ENCODE measurements at places on chromosomes 16 and 17. TPM values are rescaled to one million over a fixed set of nuclear protein-coding genes. Genes with fewer than 3 reads are reported as not detected.

GRCh38 chr17:80000981-80001775 is 34.5 kb downstream of the TBC1D16 start:
- H3K36me3 ChIP-seq, result no peaks in the 10 kb centered on the region
- peaks cover 6% of the 10 kb centered on the region for H3K4me1 ChIP-seq
- H3K27me3 ChIP-seq, result no peaks in the 10 kb centered on the region
- no peak overlapping the region for H3K4me3 ChIP-seq

DNA sequence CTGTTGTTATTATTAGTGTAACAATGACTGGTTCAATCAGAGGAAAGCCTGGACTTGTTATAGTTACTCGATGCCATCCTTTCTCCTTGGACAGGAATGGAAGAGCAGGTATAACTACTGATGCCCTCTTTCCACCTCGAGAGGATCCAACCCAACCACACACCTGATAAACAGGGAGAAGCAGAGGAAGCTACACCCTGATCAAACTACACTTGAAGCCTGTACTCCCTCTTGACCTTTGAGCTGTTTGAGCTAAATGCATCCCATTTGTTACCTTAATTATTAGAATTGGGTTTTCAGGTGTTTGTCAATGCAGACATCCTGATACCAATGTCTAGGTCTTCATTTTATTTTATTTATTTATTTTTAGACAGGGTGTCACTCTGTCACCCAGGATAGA is 23.7 kb upstream of the HLF start:
- DNase-seq, result no peak
- no peaks in the 10 kb centered on the region for H3K36me3 ChIP-seq
- no peak overlapping the region for H3K4me3 ChIP-seq
- H3K27me3 ChIP-seq, result no peaks in the 10 kb centered on the region
- H3K27ac ChIP-seq, result no peak overlapping the region

DNA sequence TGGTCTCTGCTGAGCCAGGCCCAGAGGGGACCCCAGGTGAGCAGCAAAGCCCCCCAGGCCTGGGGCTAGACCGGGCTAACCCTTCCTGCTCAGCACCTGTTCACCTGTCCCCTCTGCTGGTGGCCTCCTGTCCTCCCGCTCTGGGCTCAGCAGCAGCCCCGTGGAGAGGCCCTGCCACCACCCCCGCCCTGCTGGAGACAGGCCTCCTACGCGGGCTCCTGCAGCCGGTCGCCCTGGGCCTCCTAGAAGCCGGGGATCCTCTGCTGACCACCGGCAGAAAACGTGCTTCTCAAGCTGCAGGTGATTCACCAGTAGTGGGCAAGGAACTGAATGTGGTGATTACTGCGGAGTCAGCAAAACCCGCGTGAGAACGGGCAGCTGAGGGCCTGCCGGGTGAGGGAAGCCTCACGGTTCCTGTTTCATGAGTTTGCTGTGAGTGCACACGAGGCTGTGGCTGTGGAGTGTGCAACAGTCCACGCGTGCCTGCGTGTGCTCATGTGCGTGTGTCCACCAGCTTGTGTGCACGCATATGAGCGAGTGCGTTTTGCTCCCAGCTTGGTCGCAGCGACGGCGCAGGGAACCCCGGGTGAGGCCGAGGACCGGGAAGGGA is 792 bp downstream of the SECTM1 start:
- H3K27ac ChIP-seq, result peak overlapping the region; percentile 34
- no peaks in the 10 kb centered on the region for H3K36me3 ChIP-seq
- peak; percentile 43 for DNase-seq
- peaks cover 19% of the 10 kb centered on the region for H3K4me1 ChIP-seq
- H3K4me3 ChIP-seq, result peak overlapping the region; percentile 66
- H3K27me3 ChIP-seq, result peaks cover 26% of the 10 kb centered on the region

DNA sequence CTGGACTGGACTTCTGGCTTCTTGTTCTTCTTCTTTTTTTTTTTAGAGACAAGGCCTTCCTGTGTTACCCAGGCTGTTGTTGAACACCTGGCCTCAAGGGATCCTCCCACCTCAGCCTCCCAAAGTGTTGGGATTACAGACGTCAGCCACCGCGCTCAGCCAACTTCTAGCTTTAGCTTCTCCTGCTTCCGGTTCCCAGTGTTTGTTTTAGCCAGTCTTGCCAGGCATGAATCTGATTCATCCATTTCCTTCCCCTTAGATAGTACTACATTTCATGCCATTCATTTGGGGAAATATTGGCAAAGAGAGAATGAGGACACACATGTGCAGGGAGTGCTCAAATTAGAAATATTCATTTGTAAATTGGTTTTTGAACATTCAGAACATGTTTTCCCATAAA is 12.1 kb upstream of the NDUFAB1 start:
- no peak overlapping the region for H3K4me3 ChIP-seq
- no peaks in the 10 kb centered on the region for H3K36me3 ChIP-seq
- peak; percentile 9 for DNase-seq
- H3K4me1 ChIP-seq, result peaks cover 11% of the 10 kb centered on the region
- no peak overlapping the region for H3K27ac ChIP-seq

- no peaks in the 10 kb centered on the region for H3K27me3 ChIP-seq
- no peak overlapping the region for H3K27ac ChIP-seq
- DNase-seq, result no peak
- H3K4me1 ChIP-seq, result no peaks in the 10 kb centered on the region
- H3K4me3 ChIP-seq, result no peak overlapping the region
- H3K36me3 ChIP-seq, result no peaks in the 10 kb centered on the region
Measured at GRCh38 chr16:15461376-15461775, 27.0 kb downstream of the BMERB1 start.

CCNF gene
- 0.93 TPM for polyA plus RNA-seq

HOXB7 gene
- polyA plus RNA-seq, result 0.13 TPM

GRCh38 chr16:54453871-54454270 is 167.3 kb upstream of the IRX3 start:
- H3K27ac ChIP-seq, result no peak overlapping the region
- H3K4me3 ChIP-seq, result no peak overlapping the region
- H3K27me3 ChIP-seq, result no peaks in the 10 kb centered on the region
- no peaks in the 10 kb centered on the region for H3K4me1 ChIP-seq
- no peaks in the 10 kb centered on the region for H3K36me3 ChIP-seq

GRCh38 chr16:72367851-72368250 is 195.9 kb upstream of the PMFBP1 start:
- no peaks in the 10 kb centered on the region for H3K27me3 ChIP-seq
- H3K4me1 ChIP-seq, result no peaks in the 10 kb centered on the region
- no peak overlapping the region for H3K4me3 ChIP-seq
- H3K36me3 ChIP-seq, result no peaks in the 10 kb centered on the region
- H3K27ac ChIP-seq, result no peak overlapping the region

- no peak overlapping the region for H3K4me3 ChIP-seq
- no peaks in the 10 kb centered on the region for H3K36me3 ChIP-seq
- DNase-seq, result no peak
- H3K4me1 ChIP-seq, result no peaks in the 10 kb centered on the region
- H3K27me3 ChIP-seq, result no peaks in the 10 kb centered on the region
- no peak overlapping the region for H3K27ac ChIP-seq
Measured at GRCh38 chr17:6254036-6254435, 180.9 kb downstream of the AIPL1 start.

DNA sequence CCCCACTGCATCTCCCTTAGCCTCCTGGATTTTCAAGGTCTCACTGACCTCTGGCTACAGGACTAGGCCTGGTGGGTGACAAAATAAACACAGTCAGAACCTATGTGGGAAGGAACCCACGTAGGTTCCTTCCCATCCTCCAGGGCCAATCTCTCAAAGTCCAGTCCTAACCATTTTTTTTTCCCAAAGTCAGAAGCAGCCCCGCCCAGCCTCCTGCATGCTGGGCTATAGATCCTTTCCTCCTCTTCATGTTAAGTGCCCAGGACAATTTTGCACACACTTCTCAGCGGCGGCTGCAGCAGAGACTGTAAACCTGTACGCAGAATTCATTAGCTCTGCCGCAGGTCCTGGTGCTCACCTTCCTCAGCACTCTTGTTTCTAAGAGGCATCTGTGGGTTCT is 285.8 kb downstream of the NPIPA8 start:
- no peak for DNase-seq
- no peaks in the 10 kb centered on the region for H3K4me1 ChIP-seq
- H3K4me3 ChIP-seq, result no peak overlapping the region
- no peak overlapping the region for H3K27ac ChIP-seq
- no peaks in the 10 kb centered on the region for H3K27me3 ChIP-seq
- H3K36me3 ChIP-seq, result no peaks in the 10 kb centered on the region

DNA sequence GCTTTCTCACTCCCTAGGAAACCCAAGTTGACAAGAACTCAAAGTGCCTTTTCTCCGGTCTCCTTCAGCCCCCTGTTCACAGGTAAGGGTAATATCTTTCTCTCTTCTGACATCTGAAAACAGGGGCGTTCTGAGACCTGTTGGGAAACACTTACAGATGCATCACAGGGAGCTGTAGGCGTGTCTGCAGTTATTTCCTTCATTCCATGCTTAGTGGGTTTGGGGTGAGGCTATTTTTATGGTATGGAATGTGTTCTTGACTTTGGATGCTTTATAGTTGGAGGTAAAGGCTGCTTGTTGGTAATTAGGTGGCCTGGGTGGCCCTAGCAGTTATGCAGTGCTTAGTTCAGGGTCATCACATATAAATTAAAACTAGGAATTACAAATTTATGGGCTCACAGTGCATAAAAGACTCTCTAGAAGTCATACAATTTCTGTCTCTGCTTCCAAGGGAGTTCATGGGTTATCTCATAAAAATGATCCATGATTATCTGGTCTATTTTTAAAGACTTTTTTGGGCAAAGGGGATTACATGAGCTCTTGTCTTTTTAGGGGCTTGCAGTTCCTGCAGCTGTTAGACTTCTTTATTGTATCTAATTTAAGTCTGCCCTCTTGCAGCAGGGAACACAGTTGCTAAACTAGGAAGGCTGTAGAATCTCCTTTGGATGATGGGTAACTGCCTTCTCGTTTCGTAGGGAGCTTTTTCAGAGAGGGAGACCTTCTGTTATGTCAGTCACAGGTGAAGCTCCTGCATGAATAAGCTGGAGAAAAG is 10.2 kb downstream of the SOCS7 start:
- peaks cover 45% of the 10 kb centered on the region for H3K4me1 ChIP-seq
- H3K36me3 ChIP-seq, result no peaks in the 10 kb centered on the region
- no peak overlapping the region for H3K27ac ChIP-seq
- H3K27me3 ChIP-seq, result no peaks in the 10 kb centered on the region

- no peak for DNase-seq
- H3K4me3 ChIP-seq, result no peak overlapping the region
- peaks cover 6% of the 10 kb centered on the region for H3K4me1 ChIP-seq
- H3K27ac ChIP-seq, result no peak overlapping the region
- H3K27me3 ChIP-seq, result peaks cover 14% of the 10 kb centered on the region
Measured at GRCh38 chr17:8801135-8801840, 2.1 kb upstream of the MFSD6L start.

DNA sequence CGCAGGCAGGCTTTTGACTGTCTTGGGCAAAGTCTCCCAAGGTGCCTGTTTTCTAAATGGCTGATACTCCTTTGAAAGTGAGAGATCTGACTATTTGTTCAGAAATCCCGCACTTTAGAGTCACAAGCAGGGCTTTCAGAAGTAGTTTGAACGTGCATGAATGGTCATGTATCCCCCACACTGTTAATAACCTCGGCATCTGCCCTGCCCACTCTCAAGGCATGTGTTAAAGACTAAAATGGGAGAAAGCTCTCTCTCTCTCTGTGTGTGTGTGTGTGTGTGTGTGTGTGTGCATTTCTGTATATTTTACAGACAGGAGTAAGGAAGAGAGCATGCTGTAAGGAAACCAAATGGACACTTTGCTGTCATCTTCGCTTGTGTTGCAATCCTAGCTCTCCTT is 163.7 kb downstream of the MAF start:
- no peak for DNase-seq

- peaks cover 18% of the 10 kb centered on the region for H3K4me1 ChIP-seq
- no peaks in the 10 kb centered on the region for H3K27me3 ChIP-seq
- no peak for DNase-seq
- H3K36me3 ChIP-seq, result no peaks in the 10 kb centered on the region
Measured at GRCh38 chr16:89829630-89830437, 1.6 kb downstream of the SPIRE2 start.

GRCh38 chr16:11024333-11025053 is 80.1 kb downstream of the CLEC16A start:
- H3K36me3 ChIP-seq, result peaks cover 77% of the 10 kb centered on the region
- DNase-seq, result no peak
- H3K4me3 ChIP-seq, result no peak overlapping the region
- H3K4me1 ChIP-seq, result peaks cover 20% of the 10 kb centered on the region
- H3K27me3 ChIP-seq, result no peaks in the 10 kb centered on the region

- H3K4me3 ChIP-seq, result no peak overlapping the region
- H3K36me3 ChIP-seq, result no peaks in the 10 kb centered on the region
- H3K27me3 ChIP-seq, result no peaks in the 10 kb centered on the region
- DNase-seq, result no peak
- H3K4me1 ChIP-seq, result no peaks in the 10 kb centered on the region
- H3K27ac ChIP-seq, result no peak overlapping the region
Measured at GRCh38 chr16:9351841-9352434, 260.5 kb downstream of the HAPSTR1 start.

GRCh38 chr16:53285236-53285635 is 149.0 kb upstream of the RBL2 start:
- no peaks in the 10 kb centered on the region for H3K27me3 ChIP-seq
- no peak overlapping the region for H3K27ac ChIP-seq
- peaks cover 3% of the 10 kb centered on the region for H3K4me1 ChIP-seq
- no peaks in the 10 kb centered on the region for H3K36me3 ChIP-seq
- DNase-seq, result no peak

GRCh38 chr16:15542734-15543347 is 100.1 kb downstream of the MARF1 start:
- H3K4me1 ChIP-seq, result no peaks in the 10 kb centered on the region
- no peak for DNase-seq
- no peak overlapping the region for H3K4me3 ChIP-seq

PALB2 gene
- polyA plus RNA-seq, result 3.4 TPM

DNA sequence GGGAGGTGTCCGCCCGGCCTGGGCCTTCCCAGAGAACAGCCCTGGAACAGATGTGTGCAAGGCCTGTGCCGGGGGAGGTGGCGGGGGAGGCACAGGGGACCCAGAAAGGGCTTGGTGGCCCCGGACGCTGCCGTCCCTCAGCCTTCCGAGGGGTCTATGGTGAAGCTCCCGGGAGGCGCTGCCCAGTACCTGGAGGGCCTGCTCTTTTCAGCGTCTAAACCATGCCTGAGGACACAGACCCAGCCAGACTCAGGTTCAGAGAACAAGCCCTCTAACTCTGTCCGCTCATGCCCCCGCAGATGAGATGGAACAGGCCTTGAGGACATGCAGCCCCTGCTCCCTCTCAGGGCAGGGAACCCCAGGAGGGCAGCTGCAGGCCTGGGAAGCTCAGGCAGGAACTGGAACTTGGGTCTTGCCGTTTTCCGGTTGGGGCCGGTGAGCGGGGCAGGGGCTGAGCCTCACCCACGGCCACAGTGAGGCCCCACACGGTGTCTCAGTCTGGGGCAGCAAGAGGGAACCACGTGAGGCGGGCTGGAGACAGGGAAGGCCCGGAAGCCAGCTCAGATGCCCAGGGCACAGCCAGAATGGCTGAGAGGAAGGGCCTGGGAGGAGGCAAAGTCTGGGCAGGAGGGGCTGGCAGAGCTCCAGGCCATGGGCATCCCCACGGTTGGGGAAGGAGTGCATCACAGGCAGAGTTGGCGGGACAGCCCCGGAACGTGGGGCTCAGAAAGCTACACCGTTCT is 12.5 kb downstream of the SLC16A3 start:
- H3K36me3 ChIP-seq, result peaks cover 26% of the 10 kb centered on the region
- H3K27me3 ChIP-seq, result no peaks in the 10 kb centered on the region
- H3K27ac ChIP-seq, result peak overlapping the region; percentile 71

SRL gene
- polyA plus RNA-seq, result 161 TPM

HSD17B1 gene
- 2.2 TPM for polyA plus RNA-seq

- no peaks in the 10 kb centered on the region for H3K36me3 ChIP-seq
- no peak overlapping the region for H3K27ac ChIP-seq
- no peaks in the 10 kb centered on the region for H3K27me3 ChIP-seq
- DNase-seq, result no peak
Measured at GRCh38 chr17:73022694-73023093, 69.8 kb downstream of the SLC39A11 start.

CORO1A gene
- 15.3 TPM for polyA plus RNA-seq

- no peak for DNase-seq
- no peaks in the 10 kb centered on the region for H3K4me1 ChIP-seq
- H3K36me3 ChIP-seq, result no peaks in the 10 kb centered on the region
Measured at GRCh38 chr17:69900101-69900500, 174.9 kb upstream of the KCNJ16 start.

KATNB1 gene
- polyA plus RNA-seq, result 15.1 TPM
